GM19239 (cell line): ENCODE measurements at places on chromosomes 5 and 9.

DNA sequence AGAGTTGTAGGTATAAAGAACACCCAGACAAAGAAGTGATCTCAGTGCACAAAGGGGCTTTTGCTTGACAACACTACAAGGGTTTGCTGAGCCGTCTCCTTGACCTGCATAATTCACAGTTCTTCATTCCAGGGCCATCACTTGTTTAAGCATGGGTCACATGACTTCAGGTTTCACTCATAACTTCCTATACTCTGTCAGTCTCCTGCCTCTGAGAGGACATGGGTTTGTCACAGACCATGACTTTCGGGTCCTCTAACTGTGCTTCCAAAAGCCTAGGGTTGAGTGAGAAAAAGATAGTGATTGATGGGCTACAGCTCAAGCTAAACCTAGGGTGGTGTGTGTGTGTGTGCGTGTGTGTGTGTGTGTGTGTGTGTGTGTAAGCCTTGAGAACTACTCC, 166.4 kb downstream of the CDH6 start:
- no peak for DNase-seq

DNA sequence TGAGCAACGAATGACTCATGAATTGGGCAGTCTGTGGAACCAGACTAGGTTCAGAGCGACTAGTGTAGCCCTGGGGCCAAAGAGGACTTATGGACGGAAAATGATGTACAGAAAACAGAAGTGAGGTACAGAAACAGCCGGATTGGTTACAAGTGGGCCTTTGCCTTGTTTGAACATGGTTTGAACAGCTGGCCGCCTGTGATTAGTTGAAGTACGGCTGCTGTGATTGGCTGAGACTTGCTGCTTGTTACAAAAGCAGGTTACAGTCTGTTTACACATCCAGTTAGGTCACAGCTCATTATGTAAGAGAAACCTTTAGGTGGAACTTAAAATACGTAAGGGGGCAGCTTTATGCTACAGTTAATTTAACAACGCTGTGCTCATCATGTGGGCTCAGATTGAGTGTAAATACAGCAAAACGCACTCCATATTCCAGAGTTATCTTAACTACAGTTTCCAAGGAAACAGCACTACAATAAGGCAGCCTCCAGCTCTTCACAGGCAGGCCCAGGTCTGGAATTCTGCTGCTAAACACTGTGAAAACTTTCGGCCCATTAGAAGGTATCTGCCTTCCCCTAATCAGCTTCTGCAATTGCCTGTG, 6.5 kb downstream of the AMACR start:
- DNase-seq, result no peak

GRCh38 chr9:132216861-132217619, 55.2 kb downstream of the NTNG2 start:
- no peak for DNase-seq

GRCh38 chr9:137454597-137455358, 4.4 kb downstream of the NSMF start:
- no peak for DNase-seq

DNA sequence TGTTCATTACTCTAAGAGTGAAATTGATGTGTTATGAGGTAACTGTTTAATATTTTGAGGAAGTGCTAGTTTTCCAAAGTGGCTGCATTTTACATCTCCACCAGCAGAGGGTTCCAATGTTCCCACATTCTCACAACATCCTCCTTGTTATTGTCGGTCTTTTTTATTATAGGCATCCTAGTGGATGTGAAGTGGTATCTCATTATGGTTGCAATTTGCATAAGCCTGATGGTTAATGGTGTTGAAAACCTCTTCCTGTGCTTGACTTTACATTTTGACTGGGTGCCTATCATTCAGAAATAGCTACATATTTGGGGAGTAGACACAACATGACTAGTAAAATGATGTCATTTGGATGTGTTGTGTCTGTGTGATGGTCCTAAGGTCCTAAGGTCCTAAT, 143.6 kb downstream of the MRPS30 start:
- no peak for DNase-seq

DNA sequence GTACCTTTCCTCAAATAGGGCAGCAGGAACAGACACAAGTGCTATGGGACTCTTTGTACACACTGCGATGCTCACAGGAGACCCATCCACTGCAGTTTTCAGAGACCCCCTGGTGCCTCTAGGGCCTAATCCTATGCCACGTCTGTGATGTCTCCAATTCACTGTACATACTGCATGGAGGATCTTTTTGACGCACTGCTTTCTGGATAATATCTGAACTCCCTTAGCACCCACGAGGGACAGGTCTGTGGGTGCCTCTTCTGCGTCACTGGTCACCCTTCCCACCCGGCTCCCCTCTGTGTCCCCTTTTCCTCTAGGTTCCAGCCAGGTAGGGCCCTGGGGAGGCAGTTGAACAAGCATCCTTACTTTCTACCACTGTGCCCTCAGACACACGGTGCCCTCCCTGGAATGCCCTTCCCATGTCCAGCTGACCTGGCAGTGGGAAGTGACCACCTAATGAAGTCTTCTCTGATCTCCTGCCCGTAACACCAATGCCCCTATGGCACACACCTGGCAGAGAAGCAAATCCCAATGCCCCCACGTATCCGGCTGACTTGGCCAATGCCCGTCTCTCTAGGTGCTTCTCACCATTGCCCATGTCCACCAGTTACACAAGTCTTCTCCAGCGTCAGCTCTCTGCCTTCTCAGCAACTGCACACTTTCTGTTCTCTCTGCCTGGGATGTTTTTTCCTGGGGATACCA, 41.5 kb downstream of the FOXI1 start:
- DNase-seq, result no peak

DNA sequence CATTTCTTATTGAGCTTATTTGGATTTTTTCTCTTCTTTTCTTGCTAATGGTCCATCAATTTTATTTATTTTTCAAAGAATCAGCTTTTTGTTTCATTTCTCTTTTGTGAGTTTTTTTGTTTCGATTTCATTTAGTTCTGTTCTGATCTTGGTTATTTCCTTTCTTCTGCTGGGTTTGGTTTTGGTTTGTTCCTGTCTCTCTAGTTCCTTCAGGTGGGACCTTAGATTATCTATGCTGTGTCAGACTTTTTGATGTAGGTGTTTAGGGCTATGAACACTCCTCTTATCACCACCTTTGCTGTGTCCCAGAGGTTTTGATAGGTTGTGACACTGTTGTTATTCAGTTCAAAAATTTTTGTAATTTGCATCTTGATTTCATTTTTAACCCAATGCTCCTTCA, 119.8 kb downstream of the GABRG2 start:
- no peak for DNase-seq

- DNase-seq, result no peak
Measured at GRCh38 chr5:58046371-58046770, 413.5 kb downstream of the PLK2 start.

DNA sequence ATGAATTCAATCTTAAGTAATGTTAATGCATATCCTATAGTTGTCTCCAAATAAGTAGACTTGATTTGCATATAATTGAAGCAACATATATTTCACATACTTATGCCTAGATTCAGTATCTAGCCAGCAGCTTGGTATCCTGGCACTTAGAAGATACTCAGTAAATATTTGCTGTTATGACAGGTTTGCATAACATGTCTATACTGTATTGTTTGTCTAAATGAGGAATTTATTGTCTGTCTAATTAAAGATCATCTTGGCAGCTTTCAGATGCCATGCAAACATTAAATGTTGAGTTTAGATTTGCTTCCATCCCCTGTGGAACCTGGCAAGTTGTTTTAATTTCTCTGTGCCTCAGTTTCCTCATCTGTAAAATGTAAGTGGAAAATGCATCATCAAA, 9.4 kb downstream of the IQGAP2 start:
- no peak for DNase-seq
